ENCODE measurements at places on chromosomes 2 and 18.

DNA sequence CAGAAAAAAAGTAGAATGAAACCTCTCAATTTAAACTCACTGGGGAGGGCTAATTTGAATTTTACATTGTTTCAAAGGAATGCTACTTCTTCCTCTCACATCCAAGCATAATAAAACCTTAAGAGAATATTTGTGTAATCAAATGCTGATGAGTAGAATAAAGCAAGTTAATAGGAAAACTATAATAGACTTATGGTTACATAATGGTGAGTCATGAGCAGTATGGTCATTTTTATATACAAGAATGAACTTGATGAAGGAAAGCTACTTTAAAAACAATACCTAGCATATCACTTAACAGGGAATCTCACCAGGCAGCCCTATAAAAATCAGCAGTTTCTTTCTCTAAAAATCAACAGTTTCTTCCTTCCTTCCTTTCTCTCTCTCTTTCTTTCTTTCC, 80.3 kb downstream of the VSNL1 start:
- no peak for DNase-seq

DNA sequence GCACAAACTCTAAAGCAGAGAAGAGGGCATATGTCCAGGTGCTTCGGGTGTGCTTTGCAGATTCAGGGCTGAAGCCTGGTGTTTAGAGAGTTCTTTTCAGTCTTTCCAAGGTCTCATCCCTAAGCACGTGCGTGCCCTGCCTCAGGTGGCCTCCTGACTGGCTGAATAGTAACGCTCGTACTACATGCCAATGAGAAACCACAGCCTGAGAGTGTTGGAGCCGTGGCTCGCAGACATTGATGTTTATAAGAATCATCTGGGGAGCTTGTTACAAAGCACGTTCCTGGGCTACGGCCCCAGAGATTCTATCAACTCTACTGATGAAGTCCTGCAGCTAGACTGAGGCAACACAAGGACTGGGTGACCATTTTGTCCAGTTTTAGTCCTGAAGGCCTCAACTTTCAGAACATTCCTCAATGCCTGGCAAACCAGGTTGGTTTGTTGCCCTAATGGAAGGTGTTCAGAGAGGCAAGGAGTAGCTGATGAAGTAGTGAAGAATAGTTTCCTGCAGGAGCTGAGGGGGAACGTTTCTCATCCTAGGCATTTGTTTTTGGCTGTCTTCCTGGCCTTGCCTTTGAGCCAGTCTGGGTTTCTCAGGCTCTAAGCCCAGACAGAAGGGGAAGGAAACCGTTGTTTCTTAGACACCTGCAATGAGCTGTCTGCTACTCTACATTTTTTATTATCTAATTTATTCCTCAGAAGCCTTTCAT, 31.5 kb upstream of the HAAO start:
- no peak for DNase-seq

DNA sequence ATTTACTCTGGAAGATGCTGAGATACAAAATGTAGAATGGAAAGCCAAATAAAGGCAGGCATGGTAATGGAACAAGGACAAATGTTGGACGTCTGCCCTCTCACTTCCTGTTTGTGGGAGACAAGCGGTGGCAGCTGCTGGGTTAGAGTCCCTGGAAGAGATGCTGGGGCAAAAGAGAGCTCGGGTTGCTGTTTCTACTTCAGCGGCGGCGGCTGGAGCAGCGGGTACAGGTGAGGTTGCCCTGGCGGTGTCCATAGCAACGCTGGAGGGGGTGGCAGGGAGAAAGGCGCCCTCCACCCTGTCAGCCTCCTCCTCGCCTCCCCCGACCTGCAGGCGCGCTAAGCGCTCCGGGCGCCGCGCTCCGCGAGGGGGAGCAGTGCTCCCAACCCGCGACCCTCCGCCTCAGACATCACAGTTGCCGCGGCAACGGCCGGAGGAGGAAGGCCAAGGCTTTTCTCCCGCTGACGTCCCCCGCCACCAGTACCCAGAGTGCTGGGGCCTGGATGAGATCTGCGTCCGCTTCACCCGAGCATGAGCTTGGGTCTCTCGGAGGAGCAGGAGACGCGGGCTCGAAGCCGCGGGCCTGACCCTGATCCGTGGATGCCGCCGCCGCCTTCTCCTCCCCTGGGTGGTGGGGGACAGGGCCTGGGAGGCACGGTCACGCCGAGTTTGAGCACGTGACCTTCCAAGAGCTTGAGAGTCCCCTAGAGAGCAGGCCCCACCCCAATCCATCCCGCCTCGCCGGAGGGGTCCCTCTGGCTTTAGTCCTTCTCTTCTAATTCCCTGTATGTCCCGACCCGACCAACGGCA, 65.6 kb downstream of the NOL4 start:
- DNase-seq, result peak; percentile 51

- DNase-seq, result no peak
Observed at GRCh38 chr18:21960189-21960588, 209.2 kb upstream of the GATA6 start.

DNA sequence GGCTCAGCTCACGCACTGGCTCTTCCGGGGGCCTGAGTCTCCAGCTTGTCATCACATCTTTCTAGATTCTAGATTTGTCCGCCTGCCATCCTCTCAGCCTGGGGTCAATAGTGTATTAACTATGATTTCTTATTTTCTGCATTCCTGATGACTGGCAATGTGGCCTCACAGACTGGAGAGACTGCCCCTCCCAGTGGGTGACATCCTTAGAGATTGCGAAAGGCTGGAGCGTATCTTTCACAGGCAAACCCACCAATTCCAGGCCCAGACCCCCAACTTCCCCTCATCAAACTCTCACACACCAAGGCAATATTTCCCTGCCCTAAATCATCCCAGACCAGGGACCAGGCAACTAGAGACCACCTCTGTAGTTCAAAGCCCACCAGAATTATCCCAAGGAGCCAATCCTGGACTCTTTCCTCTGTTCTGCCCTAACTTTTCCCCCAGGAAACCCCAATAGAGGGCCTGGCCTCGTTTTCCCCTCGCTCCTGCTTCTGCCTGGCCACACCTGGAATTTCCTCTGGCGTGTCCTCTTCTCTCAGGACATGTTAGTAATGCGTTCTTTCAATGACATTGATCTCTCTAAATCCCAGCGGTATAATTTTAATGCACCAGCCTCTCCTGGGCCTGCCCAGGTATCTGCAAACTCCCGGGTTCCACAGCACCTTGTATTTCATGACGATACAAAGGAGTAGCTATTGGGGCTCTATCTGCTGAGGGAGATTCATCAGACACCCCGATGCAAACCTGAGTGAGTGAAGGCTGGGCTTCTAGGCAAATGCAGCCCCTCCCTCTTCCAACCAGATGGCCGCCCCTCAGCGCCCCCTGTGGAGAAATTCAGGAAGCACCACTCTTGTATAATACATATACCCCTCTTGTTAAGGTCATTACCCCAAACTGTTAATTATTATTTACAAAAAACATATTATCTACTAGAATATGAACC, 2.4 kb upstream of the KCNF1 start:
- peak; percentile 52 for DNase-seq

DNA sequence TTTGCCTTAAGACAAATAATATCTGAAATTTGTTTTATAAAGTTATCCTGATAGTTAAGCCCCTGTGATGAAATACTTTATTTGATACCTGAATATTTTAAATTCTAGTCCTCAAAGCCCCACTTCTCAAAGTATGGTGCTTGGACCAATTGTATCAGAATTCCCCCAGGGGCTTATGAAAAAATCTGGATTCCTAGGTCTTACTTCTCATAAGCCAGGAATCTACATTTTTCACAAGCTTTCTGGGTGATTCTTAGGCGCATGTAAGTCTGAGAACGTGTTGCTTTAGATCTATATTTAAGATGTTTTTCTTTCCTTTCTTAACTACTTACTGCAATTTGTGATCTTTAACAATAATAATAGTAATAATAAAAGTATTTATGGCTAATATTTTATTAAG, 53.1 kb downstream of the MYO1B start:
- no peak for DNase-seq

DNA sequence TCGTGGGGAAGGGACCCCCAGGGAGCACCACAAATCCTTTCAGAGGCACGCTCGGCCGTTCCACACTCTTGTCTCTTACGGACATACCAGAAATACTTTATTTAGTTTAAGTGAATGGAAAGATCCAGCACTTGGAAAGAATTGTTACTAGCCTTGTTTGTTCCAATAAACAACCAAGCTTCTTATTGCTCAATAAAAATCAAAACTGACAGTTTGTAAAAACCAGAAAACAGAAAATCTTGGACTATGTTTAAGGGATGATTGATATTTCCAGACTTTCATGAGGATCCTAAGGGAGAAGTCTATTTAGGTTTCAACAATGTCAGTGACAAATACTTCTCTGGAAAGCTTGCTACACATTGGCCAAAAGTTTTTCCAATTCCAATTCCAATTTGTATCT, 31.6 kb upstream of the CCBE1 start:
- no peak for DNase-seq

GRCh38 chr2:207286106-207286505, 120.4 kb upstream of the KLF7 start:
- DNase-seq, result no peak

GRCh38 chr2:166404831-166405568, 29.3 kb upstream of the SCN9A start:
- no peak for DNase-seq

GRCh38 chr2:45233301-45233700, 224.0 kb upstream of the SIX2 start:
- DNase-seq, result no peak

- DNase-seq, result peak; percentile 71
Observed at GRCh38 chr2:1673160-1673944, 71.0 kb downstream of the PXDN start.

- no peak for DNase-seq
Observed at GRCh38 chr2:12369566-12369965, 347.2 kb upstream of the TRIB2 start.

- DNase-seq, result no peak
Observed at GRCh38 chr2:17012297-17012696, 346.7 kb upstream of the CYRIA start.

DNA sequence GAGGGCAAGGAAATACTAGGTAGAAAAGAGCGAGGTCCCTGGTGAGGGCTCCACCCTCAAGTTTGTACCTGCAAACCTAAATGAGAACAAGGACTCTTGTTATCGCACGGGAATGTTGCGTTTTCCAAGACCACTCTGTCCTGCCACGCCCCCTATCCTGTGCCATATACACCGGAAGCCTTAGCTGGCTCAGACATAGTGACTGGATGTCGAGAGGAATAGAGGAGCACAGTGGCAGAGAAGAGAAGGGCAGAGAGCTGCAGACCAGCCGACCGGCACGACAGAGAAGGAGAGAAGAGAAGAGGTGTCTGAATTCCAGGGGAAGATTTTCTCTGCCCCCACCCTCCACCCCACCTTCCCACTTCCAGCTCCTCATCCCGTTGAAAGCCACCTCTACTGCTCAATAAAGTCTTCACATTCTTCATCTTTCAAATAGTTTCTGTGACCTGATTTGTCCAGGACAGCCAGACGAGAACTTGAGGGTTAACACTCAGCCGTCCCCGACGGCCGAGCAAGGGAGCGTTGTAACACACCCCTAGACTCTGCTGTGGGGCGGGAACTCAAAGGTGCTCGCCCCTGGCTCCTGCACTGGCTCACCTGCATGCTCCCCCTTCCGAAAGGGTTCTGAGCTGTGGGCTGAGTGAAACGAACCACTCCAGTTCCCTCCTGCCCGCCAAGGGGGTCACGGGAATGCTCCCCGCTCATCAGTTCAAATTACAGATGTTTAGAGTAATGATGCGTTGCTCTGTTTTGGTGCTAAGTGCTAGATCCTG, 24.9 kb upstream of the COL3A1 start:
- no peak for DNase-seq

- DNase-seq, result no peak
Observed at GRCh38 chr18:57062178-57062577, 84.7 kb upstream of the BOD1L2 start.

DNA sequence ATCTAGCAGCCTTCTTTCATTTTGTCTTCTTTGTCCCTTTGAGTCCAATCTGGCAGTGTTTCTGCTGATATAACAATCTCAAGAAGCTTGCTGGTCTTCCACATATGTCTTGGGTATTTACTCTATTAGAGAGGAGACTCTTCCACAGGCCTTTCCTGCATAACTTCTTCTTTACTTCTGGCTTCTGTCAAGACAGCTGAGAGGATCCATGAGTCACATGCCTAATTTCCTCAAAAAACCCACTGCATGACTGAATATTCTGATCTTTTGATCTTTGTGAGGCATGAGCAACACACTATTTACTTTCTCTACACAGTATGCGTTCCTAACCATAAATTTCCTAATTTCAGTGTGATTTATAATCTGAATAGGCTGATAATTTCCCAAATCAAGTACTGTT, 5.1 kb upstream of the DCC start:
- DNase-seq, result no peak

DNA sequence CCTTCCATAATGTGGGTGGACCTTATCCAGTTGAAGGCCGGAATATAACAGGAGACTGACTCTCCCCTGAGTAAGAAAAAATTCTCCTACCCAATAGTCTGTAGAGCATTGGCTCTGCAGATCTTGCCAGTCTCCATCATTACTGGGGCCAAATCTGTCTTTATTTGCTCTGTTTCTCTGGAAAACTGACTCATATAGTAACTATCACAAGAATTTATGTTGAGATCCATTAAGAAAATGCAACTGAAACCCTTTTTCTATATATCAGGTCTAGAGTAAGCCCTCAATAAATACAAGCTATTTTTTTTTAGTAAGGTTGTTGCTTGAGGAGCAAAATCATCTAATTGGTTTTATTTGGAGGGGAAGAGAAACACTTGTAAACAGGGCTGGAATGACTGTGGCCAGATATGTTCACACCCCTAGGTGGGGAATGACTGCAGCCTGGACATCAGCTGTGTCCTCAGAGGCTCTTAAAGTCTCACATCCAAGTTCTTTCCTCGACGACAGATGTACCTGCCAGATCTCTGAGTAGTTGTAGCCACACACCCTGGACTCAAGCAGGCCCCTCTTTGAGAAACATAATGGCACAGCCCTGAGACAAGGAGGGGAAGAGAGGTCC, 339.7 kb downstream of the TNS1 start:
- no peak for DNase-seq

GRCh38 chr2:187769437-187769836, 215.2 kb upstream of the TFPI start:
- no peak for DNase-seq

- DNase-seq, result no peak
Observed at GRCh38 chr2:226836548-226836885, 663 bp downstream of the RHBDD1 start.

DNA sequence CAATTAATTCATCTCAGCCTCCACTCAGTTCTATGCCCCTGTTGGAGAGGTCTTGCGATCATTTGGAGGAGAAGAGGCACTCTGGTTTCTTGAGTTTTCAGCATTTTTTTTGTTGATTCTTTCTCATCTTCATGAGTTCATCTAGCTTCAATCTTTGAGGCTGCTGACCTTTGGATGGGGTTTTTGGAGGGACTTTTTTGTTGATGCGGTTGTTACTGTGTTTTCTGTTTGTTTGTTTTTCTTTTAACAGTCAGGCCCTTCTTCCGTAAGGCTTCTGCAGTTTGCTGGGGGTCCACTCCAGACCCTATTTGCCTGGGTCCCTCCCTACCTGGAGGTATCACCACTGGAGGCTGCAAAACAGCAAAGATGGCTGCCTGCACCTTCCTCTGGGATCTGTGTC, 149.9 kb upstream of the RBBP8 start:
- DNase-seq, result no peak

- no peak for DNase-seq
Observed at GRCh38 chr2:178114462-178114861, 2.2 kb downstream of the RBM45 start.
